Left kidney (tissue), 8 donors: ENCODE measurements at places on chromosomes 2 and 18. TPM values are rescaled to one million over a fixed set of nuclear protein-coding genes. Genes with fewer than 3 reads are reported as not detected.

The FIGN gene
- polyA plus RNA-seq, result 14.1 TPM

- no peak for DNase-seq
Observed at GRCh38 chr18:46332921-46333341, 228.7 kb downstream of the HAUS1 start.

DNA sequence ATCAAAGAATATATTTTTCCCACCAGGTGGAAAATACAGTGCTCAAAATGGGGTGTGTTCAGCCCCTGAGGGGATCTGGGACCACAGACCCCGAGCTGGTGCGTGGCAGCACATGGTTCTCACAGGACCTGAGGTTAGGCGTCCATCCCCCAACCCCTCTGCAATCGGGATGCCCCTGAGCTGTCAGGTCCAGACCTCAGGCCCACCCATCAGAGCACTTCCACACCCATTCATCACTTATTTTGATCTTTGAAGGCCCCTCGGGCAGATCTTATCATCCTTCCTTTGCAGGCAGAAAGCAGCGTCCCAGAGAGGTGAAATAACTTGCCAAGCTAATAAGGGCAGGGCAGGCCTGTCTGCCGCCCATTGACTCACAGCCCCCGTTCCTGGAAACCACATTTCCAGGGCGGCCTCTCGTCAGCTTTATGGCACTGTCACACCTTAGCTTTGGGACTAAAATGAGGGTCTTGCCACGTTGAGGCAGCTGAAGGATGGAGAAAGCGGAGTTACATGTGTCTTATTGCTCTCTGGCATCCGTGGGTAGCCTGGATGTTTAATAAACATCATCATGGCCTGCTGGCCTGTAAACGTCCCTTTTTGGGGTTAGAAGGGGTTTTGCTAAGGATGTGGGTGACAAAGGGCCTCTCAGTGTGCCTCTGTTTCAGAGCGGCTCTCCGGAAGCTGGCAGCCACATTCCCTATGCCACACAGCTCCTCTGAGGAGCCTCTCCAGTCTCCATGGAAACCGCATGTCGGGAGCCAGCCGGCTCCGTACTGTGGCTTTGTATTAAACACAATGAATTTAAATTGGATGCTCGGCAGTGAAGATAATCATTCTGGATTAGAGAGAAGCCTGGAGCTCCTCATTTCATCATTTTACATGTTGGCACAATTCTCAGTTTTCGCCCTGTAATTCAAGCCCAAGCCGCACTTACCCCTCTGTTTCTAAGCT, 58.3 kb upstream of the MAPRE3 start:
- DNase-seq, result no peak

GRCh38 chr2:65367524-65367923, 64.9 kb downstream of the SPRED2 start:
- no peak for DNase-seq

- no peak for DNase-seq
Observed at GRCh38 chr2:233953087-233953801, 36.1 kb downstream of the TRPM8 start.

The ZNF516 gene
- polyA plus RNA-seq, result 44.3 TPM

The VWC2L gene
- polyA plus RNA-seq, result 0.18 TPM

DNA sequence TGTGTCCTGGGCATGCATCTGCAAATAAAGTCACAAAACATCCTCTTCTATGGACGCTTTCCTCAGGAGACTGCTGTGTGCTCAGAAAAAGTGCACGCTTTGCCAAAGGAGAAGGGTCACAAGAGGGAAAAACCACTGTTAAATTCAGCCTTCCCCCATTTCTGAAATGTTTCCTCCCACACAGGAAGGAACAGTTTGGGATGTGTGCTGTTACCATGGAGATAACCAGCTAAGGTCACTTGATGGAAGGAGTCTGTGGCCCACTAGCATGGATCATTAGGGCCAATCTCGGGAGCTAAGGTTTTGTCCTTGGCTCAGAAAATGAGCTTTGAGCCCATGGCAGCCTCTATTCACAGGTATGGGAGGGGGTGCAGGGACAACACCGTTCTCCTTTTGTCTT, 5.6 kb downstream of the KCNE4 start:
- DNase-seq, result no peak

The KCNJ3 gene
- polyA plus RNA-seq, result 8.6 TPM

- no peak for DNase-seq
Observed at GRCh38 chr2:223549215-223549614, 52.9 kb downstream of the SCG2 start.

DNA sequence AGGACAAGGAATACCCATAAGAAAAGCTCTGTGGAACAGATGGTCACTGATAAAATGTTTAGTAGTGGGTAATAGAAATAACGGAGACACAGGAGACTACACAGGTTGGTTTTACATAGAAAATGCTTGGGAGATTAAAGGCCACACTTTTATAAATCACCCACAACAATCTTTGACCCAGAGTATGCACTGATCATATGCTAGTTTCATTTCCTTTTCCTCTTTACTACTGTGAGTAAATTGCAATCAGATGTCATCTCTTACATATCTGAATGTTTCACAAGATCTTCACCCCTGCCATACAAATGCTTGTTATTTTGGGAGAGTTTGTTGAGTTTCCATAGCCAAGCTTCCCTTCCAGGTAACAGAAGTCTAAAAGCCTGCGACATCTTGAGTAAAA, 978.4 kb upstream of the KLHL29 start:
- DNase-seq, result no peak

DNA sequence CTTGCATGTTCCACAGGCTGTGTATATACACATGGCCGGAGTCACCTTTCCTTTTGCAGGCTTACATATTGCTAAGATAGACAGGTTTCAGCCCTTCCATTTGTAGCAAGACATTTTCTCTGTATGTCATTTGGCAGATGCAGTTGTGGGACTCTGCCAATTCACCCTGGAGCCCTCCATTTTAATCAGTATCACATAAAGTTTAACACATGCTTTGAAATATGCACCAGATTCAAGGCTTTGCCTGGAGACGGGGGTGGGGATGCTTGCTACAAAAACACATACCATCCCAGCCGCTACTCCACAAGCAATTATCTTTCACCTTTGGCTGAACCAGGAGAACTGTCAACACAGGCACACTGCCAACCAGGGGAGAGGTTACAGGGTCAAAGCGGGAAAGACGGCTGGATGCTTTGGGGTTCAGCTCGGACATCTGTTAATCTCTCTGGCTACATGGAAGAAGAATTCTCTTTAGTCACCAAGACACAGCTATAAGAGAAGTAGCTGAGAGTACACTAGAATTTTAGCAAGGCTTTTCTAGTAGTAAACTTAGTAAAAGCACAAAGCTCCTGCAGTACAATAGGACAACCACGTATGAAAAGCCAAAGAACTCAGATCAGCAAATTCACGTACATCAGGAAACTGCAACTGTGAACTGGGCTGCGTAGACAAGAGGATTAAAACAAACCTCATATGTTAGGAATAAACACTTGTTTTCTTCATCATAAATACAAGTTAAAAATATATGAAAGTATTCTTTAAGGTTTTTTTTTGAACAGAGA, 130.9 kb downstream of the EXOC6B start:
- no peak for DNase-seq

DNA sequence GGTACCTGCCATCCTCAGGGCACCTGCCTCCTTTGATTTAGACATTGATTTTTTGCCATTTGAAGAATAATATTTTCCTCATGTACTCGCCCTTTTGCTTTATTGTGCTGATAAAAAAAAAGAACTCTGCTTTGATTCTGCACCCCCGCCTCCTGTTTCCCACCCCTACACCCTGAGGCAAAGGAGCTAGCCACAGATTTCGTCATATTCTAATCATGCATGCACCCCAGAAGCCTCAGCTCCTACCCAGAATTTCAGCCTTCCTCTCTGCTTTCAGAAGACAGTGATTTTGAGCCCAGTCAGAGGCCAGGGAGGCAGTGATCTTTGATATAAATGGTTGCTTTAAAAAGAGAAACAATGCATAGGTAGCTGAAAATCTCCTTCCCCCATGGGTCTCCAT, 329.0 kb downstream of the PTPRM start:
- DNase-seq, result no peak

The STARD6 gene
- not detected for polyA plus RNA-seq

- no peak for DNase-seq
Observed at GRCh38 chr2:101815154-101815553, 117.6 kb downstream of the MAP4K4 start.

- DNase-seq, result no peak
Observed at GRCh38 chr2:183186296-183186695, 62.1 kb downstream of the NUP35 start.

DNA sequence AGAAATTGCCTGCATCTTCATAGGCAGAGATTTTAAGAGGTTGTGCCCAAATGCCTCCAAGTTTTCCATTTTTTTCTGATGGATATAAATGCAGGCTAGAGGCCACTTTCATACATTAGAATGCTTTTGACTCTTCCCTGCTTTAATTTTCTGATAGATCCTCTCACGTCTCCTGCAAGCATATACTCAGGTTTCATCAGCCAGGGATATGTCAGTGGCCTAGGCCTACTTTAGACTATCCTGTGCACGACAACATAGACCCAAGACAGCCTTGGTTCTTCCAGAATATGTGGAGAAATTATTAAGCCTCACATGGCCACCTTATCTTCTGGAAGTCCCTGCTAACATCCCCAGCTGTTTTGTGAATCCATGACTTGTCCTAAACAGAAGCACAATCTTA, 415.9 kb downstream of the TDRD15 start:
- DNase-seq, result no peak

The UGT1A10 gene
- not detected for polyA plus RNA-seq

The INHA gene
- 2.0 TPM for polyA plus RNA-seq

- no peak for DNase-seq
Observed at GRCh38 chr18:50286391-50287027, 983 bp downstream of the CXXC1 start.

- DNase-seq, result no peak
Observed at GRCh38 chr2:143935482-143935752, 584.5 kb downstream of the ZEB2 start.

DNA sequence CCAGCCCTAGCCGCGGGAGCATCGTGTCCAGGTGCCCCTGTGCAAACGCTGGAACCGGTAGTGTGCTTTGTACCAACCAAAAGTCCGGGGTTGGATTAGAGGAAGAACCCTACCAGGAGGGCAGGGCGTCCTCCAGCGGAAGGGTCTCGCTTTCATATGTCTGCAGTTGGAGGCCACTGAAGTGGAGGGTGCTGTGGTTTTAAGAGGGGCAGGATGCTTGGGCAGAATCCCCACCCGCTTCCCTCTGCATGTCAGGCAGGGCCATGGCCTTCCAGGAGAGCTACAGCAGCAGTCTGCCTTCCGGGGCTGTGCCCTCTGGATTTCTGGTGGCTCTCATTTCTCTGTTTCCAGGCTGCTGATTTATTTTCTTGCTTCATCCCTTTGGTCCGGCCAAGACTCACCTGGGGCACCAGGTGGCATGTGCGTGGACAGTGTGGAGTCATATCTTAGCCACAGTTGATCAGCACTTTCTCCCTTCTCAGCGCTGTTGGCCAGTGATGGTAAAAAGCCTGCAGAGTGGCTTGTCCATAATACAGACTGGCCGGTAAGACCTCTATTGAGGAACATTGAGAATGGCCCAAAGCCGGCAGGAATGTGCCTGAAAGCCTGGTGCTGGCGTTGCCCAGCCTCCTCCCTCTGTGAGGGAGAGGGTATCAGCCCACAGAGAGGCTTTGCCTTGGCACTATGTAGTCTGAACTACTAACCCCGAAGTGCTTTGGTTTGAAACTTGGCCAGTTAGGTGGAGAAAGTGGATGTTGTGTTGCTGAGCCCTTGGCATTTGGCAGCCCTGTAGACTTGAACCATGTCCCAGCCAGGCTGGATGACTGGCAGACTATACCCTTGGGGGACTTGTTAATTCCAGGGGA, 1.8 kb downstream of the AGAP1 start:
- DNase-seq, result no peak

GRCh38 chr2:30732376-30732775, 74.9 kb downstream of the CAPN13 start:
- no peak for DNase-seq

DNA sequence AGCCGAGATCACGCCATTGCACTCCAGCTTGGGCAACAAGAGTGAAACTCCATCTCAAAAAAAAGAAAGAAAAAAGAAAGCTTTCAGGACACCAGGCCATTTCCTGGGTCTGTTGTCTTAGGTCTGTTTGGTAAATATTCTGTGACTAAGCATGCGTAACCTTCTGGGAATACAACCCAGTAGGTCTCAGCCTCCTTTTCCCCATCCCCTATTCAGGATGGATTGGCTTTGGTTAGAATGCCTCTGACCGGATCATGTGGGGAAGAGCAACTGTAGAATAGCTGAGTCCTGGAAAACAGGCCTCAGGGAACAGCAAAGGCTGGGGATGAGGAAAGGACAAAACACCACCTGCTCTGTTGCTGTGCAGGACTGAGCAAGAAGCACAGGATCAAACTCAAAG, 1.6 kb upstream of the PDCL3 start:
- DNase-seq, result no peak

The PROKR1 gene
- 0.40 TPM for polyA plus RNA-seq

GRCh38 chr2:217981971-217982370, 20.8 kb downstream of the TNS1 start:
- DNase-seq, result no peak

GRCh38 chr2:67836866-67837265, 225.9 kb downstream of the C1D start:
- DNase-seq, result no peak

- no peak for DNase-seq
Observed at GRCh38 chr2:159879051-159879604, 81.1 kb upstream of the CD302 start.

GRCh38 chr2:230691005-230691647, 21.5 kb upstream of the CAB39 start:
- DNase-seq, result no peak

GRCh38 chr2:230643576-230644291, 68.9 kb upstream of the CAB39 start:
- DNase-seq, result no peak

DNA sequence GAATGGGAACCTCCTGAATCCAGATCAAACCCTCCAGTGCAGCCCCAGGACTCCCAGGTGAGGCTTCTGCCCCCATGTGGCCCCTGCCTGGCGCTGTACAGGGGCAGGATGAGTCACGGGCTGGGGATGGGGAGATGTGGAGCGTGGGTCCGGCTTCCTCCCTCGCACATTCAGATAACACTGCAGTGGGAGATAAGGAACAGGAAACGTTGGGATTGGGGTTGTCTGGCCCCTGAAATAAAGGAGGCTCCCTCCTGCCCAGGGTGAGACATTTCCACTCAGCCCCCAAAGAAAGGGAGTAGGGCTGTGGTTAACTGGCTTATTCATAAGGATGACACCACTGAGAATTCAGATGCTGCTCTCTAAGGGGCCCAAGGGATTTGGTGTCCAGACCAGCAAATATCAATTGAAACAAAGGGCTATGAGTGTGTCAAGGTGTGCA, 30.7 kb downstream of the IGFBP5 start:
- no peak for DNase-seq

The TMEM185B gene
- 24.3 TPM for polyA plus RNA-seq
